ENCODE measurements at places on chromosomes 5 and 9.

DNA sequence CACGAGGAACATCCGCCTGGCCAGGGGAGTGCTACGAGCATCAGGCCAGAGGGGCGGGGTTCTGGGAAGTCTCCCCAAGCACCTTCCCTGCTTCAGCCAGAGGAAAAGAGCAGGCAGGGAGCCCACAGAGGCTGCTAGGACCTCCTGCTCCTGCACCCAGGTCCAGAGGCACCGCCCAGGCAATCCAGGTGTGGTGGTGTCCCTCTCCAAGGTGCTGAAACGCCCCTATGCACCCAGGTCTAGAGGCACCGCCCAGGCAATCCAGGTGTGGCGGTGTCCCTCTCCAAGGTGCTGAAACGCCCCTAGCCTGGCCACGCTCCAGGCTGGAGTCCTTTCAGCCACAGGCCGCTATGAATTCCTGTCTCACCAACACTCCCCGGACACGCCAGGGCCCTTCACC is 10.7 kb upstream of the UBAC1 start:
- ATAC-seq: no peak

GRCh38 chr9:9612755-9613154 is 1000.0 kb downstream of the PTPRD start:
- ATAC-seq: no peak

DNA sequence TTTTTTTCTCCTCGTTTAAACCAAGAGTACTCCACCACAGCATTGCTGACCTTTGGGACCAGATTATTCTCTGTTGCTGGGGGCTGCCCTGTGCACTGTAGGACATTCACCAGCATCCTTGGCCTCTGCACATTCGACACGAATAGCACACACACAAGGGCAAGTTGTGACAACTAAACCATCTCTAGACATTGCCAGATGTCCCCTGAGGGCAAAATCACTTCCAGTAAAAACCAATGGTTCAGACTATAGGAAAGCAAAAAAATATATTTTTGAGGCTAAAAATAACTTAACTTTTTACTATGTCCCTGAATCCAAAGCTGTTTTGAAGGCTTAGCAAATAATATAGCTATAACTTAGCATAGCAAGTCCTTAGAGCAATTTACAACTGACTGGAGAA is 65.9 kb downstream of the SEMA5A start:
- ATAC-seq: no peak

GRCh38 chr9:81879501-81879916 is 48.7 kb upstream of the SPATA31D4 start:
- no peak for ATAC-seq

DNA sequence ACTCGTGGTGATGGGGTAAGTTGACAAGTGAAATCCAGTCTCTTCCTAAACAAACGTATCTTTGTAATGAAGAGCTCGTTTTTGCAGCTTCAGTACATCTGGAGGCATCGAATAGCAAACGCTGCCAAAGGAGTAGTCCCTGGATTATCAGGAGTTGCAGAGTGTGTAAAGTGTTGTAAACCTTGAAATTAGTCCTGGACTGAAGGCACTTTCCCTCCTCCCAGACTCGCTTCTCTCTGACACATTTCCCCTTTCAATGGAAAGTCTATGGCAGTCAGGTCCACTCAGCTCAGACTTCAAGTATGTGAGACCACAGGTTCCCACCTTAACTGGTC is 1.5 kb upstream of the PBX3 start:
- no peak for ATAC-seq

GRCh38 chr9:87798261-87798833 is 72.4 kb downstream of the CTSL start:
- ATAC-seq: no peak

DNA sequence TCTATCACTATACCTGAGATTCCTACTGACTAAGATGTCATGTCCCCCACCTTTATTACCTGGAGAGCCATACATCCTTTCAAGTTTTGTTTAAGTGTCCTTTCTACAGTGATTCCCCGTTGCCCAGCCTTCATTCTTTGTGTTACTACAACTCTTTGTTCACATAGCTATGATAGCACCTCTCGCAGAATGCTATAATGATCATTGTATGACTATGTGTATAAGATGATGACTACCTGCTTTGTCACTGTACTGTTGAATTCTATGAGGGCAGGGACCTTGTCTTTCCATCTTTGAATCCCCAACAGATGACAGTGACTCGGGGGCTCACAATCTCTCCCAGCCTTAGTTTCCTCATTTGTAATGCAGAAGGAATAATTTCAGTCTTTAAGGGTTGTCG is 361.2 kb downstream of the NPR3 start:
- ATAC-seq: no peak

DNA sequence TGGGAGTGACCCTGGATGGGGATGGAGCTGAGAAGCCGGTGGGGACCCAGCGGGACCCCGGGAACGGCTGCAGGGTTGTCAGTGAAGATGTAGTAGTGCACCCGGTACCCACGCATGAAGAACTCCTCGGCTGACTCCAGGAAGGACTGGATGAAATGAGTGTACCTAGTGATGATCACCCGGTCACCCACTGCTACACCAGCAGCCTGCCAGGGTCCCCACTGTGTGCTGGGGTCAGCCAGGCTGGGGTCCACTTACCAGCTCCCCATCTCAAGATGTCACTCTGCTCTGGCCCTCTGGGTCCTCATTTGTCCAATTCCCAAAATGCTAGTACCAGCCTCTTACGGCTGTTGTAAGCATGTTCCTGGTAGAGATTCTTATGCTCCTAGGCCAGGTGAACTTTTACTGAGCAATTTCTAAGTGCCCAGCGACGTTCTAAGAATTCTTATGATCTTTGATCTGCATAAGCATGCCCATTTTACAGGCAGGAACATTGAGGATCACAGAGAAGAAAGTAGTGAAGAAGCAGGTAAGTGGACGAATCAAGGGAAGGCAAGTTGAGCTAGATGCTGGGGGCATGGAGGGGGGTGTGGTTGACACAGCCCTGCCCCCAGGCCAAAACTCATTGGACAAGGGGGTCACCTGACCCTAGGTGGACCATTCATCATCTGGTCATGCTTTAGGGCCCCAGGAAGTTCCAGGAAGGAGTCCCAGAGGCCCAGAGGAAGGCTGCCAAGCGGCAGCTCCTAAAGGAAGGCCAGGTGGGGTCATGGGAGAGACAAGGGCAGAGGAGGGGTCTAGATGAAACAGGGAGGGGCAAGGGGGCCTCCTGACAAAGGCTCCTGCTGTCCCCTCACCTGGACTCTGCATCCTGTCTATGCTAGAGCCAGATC is 9.4 kb downstream of the GBGT1 start:
- no peak for ATAC-seq

GRCh38 chr5:10145923-10146401 is 103.7 kb downstream of the ATPSCKMT start:
- ATAC-seq: no peak

- ATAC-seq: no peak
These were observed 235.1 kb upstream of the TUT7 start for GRCh38 chr9:86589273-86589672.

DNA sequence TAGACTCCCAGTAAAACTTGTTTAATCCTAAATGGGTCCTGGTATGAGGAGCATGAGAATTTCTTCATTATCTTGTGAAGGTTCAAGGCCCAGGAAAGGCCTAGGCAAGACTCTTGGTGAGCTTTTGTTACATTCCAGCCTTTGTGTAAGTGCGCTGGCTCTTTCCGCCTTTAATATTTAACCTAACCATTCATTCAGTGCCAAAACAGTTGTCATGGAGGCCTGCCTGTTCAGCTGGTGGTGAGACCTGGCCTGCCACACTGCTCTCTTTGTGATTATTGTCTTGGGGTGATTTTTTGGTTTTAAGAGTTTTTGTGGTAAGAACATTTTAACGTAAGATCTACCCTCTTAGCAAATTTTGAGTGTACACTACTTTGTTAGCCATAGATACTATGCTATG is 127.5 kb upstream of the WWC1 start:
- ATAC-seq: no peak

GRCh38 chr9:112396416-112396815 is 16.5 kb downstream of the HSDL2 start:
- ATAC-seq: no peak

- no peak for ATAC-seq
These were observed 380.7 kb downstream of the MRPS30 start for GRCh38 chr5:45189481-45189880.

DNA sequence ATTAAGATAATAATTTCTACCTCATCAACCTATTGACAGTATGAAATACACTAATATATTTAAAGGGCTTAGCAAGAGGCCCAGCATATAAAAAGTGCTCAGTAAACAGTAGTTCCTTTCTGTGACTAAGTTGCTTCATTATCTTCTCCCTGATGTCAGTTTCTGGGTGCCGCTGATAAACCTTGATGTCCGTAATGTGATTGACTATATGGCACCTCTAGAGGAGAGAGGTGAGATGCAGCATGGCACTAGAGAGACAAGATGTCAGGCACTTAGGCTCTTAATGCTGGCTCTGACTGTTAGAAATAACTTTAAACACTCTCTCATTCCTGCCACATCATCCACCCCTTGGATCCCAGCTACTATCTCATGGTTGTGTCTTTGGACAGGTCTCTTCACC is 455.9 kb upstream of the KLF4 start:
- no peak for ATAC-seq

- ATAC-seq: no peak
These were observed 83.2 kb upstream of the PAPPA start for GRCh38 chr9:116070256-116070914.

- ATAC-seq: no peak
These were observed 254.6 kb downstream of the SMARCA2 start for GRCh38 chr9:2269778-2270177.

All from gastroesophageal sphincter (tissue), 4 donors.